ENCODE measurements at places on chromosomes 13 and 19.
A peak's percentile ranks its signal among the peaks of the same experiment; 100 is the strongest.

DNA sequence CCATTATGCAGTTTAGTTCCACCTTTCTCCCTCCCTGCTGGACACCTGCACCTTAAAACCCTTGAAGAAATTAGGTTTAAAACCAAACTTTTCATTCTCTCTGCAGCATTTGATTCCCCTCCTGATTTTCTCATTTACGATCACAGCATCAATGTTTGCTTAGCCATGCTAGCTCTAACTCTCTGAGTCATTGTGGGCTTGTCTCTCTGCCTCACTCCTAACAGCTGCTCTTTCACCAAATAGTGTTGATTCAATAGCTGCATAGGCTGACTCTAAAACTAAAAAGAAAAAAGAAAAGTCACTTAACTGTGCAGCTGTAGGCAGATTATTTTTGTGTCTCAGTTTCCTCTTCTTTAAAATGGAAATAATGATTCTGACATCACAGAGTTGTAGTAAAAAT, 1124.9 kb downstream of the DIAPH3 start:
- no peak for DNase-seq

GRCh38 chr13:85520445-85520844, 278.8 kb downstream of the SLITRK6 start:
- peak; percentile 14 for DNase-seq

GRCh38 chr13:45508776-45509175, 44.0 kb downstream of the COG3 start:
- DNase-seq, result no peak

GRCh38 chr13:91078093-91078679, 269.3 kb upstream of the MIR17HG start:
- no peak for DNase-seq

DNA sequence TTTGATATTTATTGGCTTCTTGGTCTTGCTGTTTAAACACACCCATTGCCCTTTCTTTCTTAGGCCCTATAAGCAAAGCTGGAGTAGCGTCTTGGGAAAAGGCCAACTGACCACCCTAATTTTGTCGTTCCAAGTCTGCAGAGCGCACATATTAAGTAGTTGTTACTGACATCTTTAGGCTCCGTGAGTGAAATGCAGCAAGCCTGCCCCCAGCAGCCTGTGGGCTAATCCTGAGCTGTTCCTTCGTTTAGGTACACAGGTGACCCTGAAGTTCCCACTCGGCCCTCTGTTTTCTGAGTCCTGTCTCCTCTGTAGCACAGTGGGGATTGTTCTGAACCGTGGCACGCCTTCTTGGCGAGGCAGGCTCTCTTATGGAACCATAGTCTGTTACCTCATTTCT, 170.5 kb downstream of the STK24 start:
- no peak for DNase-seq

DNA sequence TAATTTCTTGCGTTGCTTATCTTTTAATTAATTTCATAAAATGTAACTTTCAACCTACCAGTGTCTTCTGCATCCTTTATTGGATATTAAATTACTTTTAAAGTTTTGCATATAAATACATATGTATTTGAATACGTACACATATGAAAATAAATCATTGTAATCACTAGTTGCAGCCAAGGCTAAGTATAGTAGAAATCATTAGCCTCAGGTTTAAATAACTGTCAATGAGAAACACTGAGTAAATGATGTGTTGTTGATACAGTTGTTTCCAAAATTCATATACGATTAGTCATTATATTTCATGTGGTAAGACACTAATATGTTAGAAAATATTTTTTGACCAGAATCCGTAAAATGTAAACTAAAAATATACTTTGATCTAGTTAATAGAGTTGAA, 1267.1 kb upstream of the PCDH20 start:
- no peak for DNase-seq

DNA sequence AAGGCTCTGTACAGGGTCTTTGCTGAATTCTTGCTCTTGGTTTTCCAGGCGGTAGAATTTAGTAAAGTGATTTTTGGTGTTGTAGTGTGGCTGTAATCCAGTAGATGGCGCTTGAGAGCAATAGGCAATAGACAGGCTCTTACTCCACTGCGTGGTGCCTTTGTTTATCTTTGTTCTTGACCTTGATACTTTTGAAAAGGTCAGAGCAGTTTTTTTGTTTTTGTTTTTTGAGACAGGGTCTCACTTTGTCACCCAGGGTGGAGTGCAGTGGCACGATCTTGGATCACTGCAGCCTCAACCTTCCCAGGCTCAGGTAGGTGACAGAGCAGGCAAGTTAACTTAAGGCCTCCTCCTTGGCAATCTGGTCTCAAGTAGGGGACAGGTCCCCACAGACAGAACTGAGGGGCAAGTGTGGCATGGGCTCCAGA, 12.2 kb upstream of the LILRA5 start:
- DNase-seq, result peak; percentile 2

DNA sequence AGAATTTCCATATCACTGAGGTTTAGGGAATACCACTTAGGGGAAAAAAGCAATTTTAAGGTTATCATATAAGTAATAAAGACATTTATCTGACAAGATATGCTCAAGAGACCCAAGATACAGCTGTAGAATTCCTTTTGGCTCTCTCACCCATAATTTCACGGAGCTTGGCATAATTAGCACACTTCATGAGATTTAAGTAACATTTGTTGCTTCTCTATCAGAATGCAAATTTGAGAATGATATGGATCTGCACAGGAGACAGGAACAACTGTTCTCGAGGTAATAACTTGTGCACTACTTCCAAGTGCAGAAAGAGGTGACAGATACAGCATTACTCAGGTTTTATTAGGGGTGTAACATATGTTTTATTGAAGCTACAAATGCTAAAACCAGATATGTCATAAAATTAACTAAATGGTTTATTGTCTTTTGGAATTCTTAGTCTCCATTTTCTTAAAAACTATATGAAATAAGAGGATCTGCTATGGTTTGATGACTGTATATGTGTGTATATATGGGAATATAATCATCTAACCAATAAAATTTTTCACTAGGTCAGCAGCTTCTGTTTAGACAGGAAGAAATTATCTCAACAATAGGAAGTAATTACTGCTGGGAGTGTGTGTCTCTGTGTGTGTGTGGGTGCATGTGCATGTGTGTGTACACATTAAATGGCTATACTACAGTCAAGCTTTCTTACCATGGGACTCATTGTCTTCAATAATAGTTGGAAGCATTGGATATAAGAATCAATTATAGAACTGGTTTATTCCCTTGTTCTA, 401.3 kb downstream of the PCDH17 start:
- no peak for DNase-seq

DNA sequence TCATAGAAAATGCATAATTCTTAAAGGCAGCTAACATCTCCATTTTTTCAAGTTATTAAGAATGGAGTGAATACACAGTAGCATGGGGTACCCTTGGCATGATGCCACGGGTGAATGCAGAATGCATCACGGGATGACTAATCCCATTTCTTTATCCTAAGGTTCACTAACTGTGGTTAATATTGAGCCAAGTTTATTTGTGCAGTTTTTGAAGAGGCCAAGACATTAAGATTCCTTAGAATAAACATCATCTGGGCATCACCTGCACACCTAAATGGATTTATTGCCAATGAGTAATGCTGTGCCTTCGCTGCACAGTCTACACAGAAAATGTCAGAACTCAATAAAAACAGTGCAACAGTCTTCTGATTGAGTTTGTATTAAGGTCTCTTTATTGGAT, 333.1 kb downstream of the GPC6 start:
- DNase-seq, result peak; percentile 91

- DNase-seq, result no peak
These were observed 56.2 kb downstream of the DHRS12 start for GRCh38 chr13:51747438-51748434.

DNA sequence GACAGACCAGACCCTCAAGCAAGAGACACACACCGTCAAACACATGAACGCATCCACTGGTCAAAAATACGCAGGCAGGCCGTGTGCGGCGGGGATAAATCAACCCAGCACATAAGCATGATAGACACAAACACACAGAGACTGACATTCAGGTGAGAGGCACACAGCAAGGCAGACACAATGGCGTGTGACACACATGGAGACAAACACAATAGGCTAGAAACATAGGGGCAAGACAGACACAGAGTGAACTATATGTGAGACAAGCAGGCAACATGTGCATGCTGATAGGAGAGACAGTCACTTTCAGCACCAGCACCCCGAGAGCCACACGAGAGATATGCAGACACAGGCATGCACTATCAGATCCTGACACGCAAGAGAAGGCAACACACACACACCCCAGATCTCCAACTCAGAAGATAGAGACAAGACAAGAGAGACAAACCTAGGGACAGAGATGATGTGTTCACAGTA, 6.9 kb upstream of the JUNB start:
- peak; percentile 7 for DNase-seq

- peak; percentile 60 for DNase-seq
These were observed 25.1 kb downstream of the STARD13 start for GRCh38 chr13:33260168-33261098.

DNA sequence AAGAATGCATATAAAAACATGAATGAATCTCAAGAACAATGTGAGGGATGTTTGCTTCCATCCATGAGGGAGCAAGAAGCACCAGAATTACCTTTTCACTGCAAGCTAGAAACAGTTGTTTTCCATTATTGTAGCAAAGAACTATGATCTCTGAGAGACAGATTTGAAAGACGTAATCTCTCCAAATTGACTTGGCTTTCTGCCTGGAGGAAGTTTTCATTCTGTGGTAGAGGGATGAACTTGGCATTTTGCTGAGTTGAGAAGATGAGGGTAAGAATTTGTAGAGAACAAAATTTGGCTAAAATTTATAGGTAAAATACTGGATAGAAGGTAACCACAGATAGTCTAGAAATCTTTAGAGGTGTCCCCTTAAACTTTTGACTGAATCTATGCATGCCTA, 496.8 kb downstream of the TDRD3 start:
- no peak for DNase-seq

DNA sequence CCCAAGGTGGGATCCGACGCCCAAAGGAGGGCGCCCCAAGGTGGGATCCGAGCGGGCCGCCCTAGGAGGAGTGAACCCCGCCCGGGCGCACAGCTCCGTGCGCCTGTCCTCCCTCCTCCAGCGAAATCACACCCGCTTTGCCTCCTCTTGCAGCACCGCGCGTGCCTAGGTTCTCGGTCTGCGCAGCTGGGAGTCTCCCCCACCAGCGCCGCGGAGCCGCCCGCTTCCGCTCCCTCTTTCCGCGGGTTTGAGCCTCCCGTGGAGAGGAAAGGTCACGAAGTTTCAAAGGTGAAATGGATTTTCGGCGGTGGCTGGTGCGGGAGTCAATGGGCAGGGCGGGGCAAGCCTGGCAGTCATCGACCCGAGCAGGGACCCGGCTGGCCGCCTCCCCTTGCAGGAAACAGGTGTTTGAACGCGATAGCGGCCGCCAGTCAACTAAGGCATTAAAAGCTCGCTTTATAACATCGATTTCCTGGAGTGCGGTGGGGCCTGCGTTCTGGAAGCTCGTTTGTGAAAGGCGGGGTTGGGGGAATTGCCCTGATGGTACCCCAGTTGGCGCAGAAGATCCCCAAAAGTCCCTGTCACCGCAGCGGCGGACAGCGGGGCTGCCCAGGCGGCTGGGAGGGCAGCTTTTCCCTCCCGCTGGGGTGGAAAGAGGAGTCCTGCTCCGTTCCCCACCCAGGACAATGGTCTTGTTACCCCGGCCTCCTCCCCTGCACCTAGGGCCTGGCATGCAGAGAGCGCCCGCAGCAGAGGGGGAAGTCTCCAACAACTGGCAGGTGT, 9.0 kb upstream of the SOX1 start:
- DNase-seq, result no peak

DNA sequence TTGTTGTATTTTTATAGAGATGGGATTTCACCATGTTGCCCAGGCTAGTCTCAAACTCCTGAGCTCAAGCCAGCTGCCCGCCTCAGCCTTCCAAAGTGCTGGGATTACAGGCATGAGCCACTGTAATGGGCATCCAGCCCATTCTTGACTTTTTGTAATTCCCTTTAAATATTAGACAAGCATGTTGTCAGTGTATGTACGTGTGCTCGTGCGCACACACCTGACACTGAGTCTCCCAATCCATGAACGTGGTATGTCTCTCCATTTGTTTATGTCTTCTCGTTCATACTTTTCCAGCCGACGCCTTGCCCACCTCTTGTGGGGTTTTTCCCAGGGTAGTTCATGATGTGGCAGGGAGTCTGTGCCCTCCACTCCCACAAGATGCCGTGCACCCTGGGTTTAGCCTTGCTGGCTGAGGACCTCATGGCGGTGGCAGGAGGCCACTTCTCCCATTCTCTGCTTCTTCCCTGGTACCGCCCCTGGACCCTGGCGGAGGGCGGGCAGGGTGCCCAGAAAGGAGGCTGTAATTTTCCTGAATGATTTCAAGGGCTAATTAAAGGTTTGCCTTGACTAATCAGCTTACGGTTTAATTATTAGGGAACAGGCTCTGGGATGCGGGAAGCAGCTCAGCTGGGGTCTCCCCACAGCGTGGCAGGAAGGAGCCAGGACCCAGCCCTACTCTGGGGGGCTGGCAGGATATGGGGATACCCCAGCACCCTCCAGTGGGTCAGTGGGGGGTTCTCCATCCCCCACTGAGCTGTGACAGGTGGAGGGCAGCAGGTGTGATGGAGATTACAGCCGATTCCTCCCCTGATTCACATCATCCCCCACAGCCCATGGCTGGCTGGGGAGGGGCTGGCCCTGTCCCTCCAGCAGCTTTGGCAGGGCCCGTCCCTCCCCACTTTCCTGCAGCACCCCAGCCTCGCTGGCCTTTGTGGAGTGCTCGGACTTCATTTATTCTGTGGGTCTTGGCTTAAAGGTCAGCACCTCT, 12.9 kb downstream of the PAK4 start:
- no peak for DNase-seq

DNA sequence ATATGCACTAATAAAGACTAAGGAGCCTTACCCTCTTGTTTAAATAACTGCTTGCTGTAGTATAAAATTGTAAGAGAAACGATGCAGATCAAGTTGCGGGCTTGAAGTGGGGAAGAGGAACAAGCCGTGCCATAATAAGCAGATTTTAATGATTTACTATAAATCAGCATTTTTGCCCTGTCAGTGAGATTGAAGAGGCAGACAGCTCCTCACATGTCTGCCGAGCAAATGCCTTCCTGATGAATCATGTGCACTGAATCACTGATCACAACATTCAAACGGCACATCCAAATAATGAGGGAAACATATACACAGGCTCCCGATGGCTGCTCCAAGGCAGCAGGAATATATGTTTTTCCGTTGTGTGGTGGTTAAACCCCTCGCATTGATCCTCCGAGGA, 282.9 kb downstream of the TSHZ3 start:
- DNase-seq, result peak; percentile 70

DNA sequence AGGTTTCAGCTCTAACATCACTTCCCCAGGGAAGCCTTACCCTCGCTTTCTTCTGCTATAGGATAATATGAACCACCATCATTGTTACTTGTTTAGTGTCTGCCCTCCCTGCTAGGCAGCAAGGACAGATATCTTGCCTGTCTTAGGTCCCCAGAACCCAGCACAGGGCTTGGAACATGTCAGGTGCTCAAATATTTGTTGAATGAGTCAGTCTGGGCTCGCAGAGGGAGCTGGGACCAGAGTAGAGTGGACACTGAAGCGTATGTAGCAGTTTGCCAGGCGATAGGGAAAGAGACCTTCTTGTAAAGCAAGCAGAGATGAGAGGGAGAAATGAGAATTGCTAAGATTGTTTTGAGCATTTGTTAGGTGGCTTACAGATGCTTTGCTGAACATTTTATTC, 11.7 kb downstream of the BCKDHA start:
- no peak for DNase-seq

GRCh38 chr19:15374105-15374651, 5.4 kb downstream of the AKAP8 start:
- DNase-seq, result no peak
